ENCODE measurements at places on chromosomes 4 and X. TPM values are rescaled to one million over a fixed set of nuclear protein-coding genes. Genes with fewer than 3 reads are reported as not detected.

NAP1L2 gene
- 12.8 TPM for total RNA-seq

GRCh38 chr4:78630615-78631014, 79.0 kb downstream of the ANXA3 start:
- no peak for DNase-seq

DNA sequence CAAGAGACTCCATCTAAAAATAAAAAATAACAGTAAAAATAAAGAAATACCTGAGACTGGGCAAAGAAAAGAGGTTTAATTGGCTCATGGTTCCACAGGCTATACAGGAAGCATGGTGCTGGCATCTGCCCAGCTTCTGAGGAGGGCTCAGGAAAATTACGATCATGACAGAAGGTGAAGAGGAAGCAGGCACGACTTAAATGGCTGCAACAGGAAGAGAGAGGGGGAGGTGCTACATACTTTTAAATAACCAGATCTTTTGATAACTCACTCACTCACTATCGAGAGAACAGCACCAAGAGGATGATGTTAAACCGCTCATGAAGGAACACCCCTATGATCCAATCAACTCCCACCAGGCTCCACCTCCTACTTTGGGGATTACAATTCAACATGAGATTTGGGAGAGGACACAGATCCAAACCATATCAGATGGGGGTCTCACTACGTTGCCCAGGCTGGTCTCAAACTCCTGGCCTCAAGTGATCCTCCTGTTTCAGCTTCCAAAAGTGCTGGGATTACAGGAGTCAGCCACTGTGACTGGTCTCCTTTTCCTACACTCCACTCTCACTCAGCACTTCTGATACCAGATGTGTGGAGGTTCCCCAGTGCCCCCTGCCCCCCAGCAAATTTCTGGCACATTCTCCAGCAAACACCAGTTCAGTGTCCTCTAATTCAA, 11.9 kb upstream of the ZNF157 start:
- DNase-seq, result no peak

WDR17 gene
- total RNA-seq, result 2.0 TPM

- DNase-seq, result no peak
Observed at GRCh38 chr4:27198246-27198645, 337.6 kb downstream of the STIM2 start.

GRCh38 chr4:83109480-83110222, 4.9 kb downstream of the PLAC8 start:
- peak; percentile 67 for DNase-seq

MAOA gene
- 0.44 TPM for total RNA-seq

KLHL13 gene
- 4.1 TPM for total RNA-seq

Data from H9 (cell line).